ENCODE measurements at places on chromosomes 5 and 9. TPM values are rescaled to one million over a fixed set of nuclear protein-coding genes. Genes with fewer than 3 reads are reported as not detected.
A peak's percentile ranks its signal among the peaks of the same experiment; 100 is the strongest.

The EDIL3 gene
- total RNA-seq, result 0.24 TPM

The OR2K2 gene
- total RNA-seq, result not detected

The CCDC171 gene
- total RNA-seq, result 2.1 TPM

The SPINK4 gene
- not detected for total RNA-seq

The TLR4 gene
- total RNA-seq, result 0.12 TPM

The ZDHHC21 gene
- total RNA-seq, result 11.8 TPM

The ADRB2 gene
- 16.6 TPM for total RNA-seq

DNA sequence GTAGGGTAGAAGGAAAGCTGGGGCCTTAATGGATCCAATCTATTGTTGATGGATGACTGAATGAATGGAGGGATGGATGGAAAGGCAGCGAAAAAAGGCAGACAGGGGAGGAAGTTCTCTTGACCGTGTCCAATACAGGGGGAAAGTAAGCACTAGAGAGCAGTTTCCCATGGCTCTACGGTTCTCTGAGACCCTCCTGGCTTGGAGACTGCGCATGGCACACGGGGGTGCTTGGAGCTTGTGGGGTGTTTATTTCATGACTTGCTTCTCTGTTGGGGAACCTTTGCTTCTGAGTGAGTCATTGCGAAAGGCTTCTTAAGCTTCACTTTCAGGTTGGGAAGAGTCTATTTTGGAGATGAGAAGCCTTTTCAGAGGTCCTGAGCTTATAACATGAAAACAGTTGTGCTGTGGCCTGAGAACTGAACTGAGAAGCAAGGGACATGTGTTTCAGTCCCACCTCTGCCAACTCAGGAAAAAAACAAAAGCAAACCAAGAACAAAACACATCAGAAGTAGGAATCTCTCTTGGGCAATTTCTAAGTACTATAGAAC, 12.8 kb upstream of the TEX48 start:
- H3K27me3 ChIP-seq, result peaks cover 7% of the 10 kb centered on the region
- no peak for DNase-seq
- no peak overlapping the region for H3K27ac ChIP-seq

- H3K4me1 ChIP-seq, result peaks cover 1% of the 10 kb centered on the region
- no peak overlapping the region for H3K27ac ChIP-seq
- H3K4me3 ChIP-seq, result no peak overlapping the region
- H3K36me3 ChIP-seq, result no peaks in the 10 kb centered on the region
- DNase-seq, result no peak
Observed at GRCh38 chr5:91114658-91115057, 268.5 kb downstream of the ARRDC3 start.

DNA sequence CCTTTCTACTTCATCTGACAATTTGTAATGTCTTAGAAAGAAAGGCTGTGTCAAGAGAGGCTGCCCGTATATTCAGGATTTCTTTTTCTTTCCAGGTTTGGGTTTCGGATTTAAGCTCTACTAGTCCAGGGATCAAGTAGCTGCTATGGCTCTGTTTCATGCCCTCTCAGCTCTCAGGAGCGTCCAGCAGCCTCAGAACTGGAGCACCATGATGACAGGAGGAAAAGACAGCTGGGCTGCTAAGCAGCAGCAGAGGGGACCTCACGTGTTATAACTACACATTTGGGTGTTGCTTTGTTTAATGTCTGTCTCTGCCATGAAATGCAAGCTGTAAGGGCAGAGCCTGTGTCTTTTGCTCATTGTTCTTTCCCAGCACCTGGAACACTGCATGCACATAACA, 28.5 kb downstream of the TBC1D2 start:
- no peak overlapping the region for H3K27ac ChIP-seq
- no peak overlapping the region for H3K4me3 ChIP-seq
- H3K4me1 ChIP-seq, result peaks cover 23% of the 10 kb centered on the region
- DNase-seq, result no peak

- H3K4me1 ChIP-seq, result peaks cover 3% of the 10 kb centered on the region
- no peak overlapping the region for H3K4me3 ChIP-seq
- H3K27me3 ChIP-seq, result no peaks in the 10 kb centered on the region
- H3K36me3 ChIP-seq, result no peaks in the 10 kb centered on the region
- no peak overlapping the region for H3K27ac ChIP-seq
- no peak for DNase-seq
Observed at GRCh38 chr5:95440825-95441224, 49.7 kb downstream of the FAM81B start.

- peaks cover 5% of the 10 kb centered on the region for H3K36me3 ChIP-seq
- H3K4me1 ChIP-seq, result peaks cover 32% of the 10 kb centered on the region
- peaks cover 65% of the 10 kb centered on the region for H3K27me3 ChIP-seq
- no peak for DNase-seq
- peak overlapping the region; percentile 51 for H3K27ac ChIP-seq
Observed at GRCh38 chr9:130948266-130948665, 9.2 kb upstream of the FIBCD1 start.

DNA sequence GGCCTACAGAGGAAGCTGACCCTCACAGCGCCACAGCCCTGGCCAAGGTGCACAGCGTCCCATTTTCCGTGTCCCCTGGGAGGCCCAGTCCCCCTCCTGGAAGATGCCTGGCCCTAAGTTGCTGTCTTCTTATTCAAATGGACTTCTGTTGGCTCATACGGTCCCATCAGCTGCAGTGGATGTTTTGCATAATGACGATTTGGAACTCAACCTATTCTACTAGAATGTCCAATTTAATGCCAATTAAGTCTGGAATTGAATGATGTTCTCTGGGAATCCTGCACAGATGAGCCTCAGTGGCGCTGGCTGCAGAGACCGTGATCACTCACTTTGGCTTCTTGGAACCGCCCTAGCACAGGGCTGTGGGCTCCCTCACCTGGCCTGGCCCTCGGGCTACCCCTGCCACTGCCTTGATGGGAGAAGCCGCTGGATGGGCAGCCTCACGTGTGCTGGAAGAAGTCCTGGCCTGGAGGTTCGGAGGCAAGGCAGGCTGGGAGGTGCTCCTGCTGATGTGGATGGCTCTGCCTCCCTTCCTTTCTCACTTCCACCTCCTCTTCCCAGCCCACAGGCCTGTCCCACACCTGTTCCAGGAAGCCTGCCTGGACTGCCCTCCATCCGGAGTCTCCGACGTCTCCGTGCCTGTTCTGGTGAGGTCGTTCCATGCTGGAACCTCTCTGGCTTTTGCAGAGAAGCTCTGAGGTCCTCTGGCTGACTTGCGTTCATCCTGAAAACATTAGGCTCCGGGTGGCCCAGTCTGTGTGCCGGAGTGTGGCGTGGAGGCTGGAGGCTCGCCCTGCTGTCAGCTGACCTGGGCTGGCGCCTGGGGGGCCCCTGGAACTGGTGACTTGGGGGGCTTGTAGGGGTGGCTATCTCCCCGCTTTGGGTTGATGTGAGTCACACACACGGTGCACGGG, 147.1 kb downstream of the RXRA start:
- H3K27ac ChIP-seq, result no peak overlapping the region
- no peaks in the 10 kb centered on the region for H3K36me3 ChIP-seq
- H3K4me1 ChIP-seq, result no peaks in the 10 kb centered on the region
- H3K4me3 ChIP-seq, result no peak overlapping the region
- no peak for DNase-seq
- H3K27me3 ChIP-seq, result peaks cover under 1% of the 10 kb centered on the region

- H3K27me3 ChIP-seq, result no peaks in the 10 kb centered on the region
- H3K4me1 ChIP-seq, result peaks cover 19% of the 10 kb centered on the region
- DNase-seq, result no peak
- H3K27ac ChIP-seq, result peak overlapping the region; percentile 92
- peak overlapping the region; percentile 82 for H3K4me3 ChIP-seq
Observed at GRCh38 chr9:98256756-98257155, 1.3 kb upstream of the TBC1D2 start.

DNA sequence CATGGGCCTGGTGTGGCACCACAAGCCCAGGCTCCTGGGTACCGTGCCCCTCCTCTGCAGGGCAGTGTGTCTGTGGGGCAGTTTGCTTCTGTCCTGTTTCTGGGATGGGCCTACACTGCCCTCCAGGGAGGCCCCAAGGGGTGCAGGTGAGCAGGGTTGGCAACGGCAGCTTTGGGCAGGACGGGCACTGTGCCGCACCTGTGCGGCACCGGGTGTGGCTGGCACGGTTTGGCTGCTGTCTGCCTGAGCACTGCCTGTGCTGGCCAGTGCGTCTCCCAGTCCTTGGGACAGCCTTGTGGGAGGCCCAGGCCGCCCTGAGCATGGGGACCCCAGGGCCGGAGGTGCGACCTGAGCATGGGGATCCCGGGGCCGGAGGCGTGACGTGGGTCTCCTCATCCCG, 37.2 kb downstream of the RXRA start:
- no peak for DNase-seq
- no peaks in the 10 kb centered on the region for H3K27me3 ChIP-seq
- peaks cover 3% of the 10 kb centered on the region for H3K4me1 ChIP-seq

DNA sequence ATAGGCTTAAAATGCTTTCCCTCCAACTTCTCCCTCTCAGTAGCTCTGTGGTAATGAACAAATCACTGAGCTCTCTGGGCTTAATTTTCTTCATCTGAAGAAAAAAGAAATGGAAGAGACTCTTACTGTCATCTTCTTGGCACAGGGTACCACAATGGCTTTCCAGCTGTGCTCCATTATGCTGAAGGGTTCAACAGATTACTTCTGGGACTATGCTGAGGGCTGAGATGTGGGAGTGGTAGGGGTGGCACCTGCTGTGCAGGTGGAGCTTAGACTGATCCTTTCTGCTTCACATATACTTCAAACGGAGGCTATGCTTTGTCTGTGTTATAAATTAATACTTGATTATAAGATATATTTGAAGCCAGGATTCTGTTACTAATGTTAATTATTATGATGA, 840.2 kb upstream of the C9orf72 start:
- H3K4me1 ChIP-seq, result no peaks in the 10 kb centered on the region
- no peaks in the 10 kb centered on the region for H3K36me3 ChIP-seq
- DNase-seq, result no peak
- no peak overlapping the region for H3K4me3 ChIP-seq
- no peaks in the 10 kb centered on the region for H3K27me3 ChIP-seq
- no peak overlapping the region for H3K27ac ChIP-seq

DNA sequence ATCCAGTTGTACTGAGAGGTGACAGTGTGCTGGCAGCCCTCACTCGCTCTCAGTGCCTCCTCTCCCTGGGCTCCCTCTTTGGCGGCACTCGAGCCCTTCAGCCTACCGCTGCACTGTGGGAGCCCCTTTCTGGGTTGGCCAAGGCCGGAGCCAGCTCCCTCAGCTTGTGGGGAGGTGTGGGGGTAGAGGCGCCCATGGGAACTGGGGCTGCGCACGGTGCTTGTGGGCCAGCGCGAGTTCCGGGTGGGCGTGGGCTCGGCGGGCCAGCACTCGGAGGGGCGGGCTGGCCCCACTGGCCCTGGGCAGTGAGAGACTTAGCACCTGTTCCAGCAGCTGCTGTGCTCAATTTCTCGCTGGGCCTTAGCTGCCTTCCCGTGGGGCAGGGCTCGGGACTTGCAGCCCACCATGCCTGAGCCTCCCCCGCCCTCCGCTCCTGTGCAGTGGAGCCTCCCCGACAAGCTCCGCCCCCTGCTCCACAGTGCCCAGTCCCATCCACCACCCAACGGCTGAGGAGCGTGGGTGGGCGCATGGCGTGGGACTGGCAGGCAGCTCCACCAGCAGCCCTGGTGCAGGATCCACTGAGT, 342.2 kb upstream of the ZNF608 start:
- no peaks in the 10 kb centered on the region for H3K36me3 ChIP-seq
- no peak for DNase-seq
- no peak overlapping the region for H3K27ac ChIP-seq
- peaks cover 13% of the 10 kb centered on the region for H3K4me1 ChIP-seq
- no peaks in the 10 kb centered on the region for H3K27me3 ChIP-seq

DNA sequence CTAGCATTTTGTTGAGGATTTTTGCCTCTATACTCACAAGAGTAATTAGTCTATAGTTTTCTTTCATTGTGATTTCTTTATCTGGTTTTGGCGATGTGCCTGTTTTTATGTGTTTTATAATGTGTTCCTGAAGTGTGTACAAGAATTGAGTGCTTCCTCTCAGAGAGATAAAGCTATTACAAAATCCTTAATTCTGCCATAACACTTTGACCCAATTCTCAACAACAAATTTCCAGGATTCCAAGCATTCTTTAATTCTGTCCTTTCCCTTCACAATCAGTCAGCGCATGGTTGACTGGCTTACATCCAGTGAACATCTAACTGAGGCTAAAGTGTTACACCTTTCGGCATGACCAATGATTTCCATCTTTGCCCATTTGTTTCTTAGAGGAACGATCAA, 282.9 kb upstream of the MVB12B start:
- H3K27me3 ChIP-seq, result peaks cover 82% of the 10 kb centered on the region
- no peak overlapping the region for H3K4me3 ChIP-seq
- DNase-seq, result no peak
- no peaks in the 10 kb centered on the region for H3K36me3 ChIP-seq
- H3K27ac ChIP-seq, result no peak overlapping the region

DNA sequence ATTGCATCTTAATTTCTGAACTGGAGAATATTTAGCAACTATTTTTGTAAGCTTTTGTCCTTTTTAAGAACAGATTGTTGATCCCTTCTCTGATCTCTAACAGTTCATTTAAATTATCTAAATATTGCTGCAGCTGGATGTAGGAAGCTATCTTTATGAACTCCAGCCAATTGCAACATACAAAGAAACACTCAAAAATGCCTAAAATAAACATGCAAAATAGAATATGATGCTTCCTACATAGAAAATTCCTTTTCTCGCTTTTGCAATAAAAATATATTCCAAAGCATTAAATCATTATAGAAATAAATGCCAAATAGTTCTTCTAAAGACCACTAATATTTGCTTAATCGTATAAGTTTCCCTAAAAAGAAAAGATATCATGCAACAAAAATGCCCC, 218.6 kb downstream of the LURAP1L start:
- H3K27me3 ChIP-seq, result no peaks in the 10 kb centered on the region
- DNase-seq, result no peak
- no peaks in the 10 kb centered on the region for H3K4me1 ChIP-seq
- H3K27ac ChIP-seq, result no peak overlapping the region
- H3K4me3 ChIP-seq, result no peak overlapping the region

GRCh38 chr5:125489146-125489545, 742.7 kb upstream of the ZNF608 start:
- no peak for DNase-seq
- peaks cover 20% of the 10 kb centered on the region for H3K4me1 ChIP-seq
- no peak overlapping the region for H3K27ac ChIP-seq
- H3K36me3 ChIP-seq, result no peaks in the 10 kb centered on the region

- no peaks in the 10 kb centered on the region for H3K27me3 ChIP-seq
- H3K27ac ChIP-seq, result peak overlapping the region; percentile 96
- DNase-seq, result no peak
- H3K36me3 ChIP-seq, result peaks cover 87% of the 10 kb centered on the region
- H3K4me1 ChIP-seq, result peaks cover 24% of the 10 kb centered on the region
- no peak overlapping the region for H3K4me3 ChIP-seq
Observed at GRCh38 chr5:179816796-179817469, 3.8 kb upstream of the SQSTM1 start.

- H3K4me1 ChIP-seq, result no peaks in the 10 kb centered on the region
- H3K36me3 ChIP-seq, result no peaks in the 10 kb centered on the region
- H3K4me3 ChIP-seq, result no peak overlapping the region
- H3K27ac ChIP-seq, result no peak overlapping the region
- no peak for DNase-seq
Observed at GRCh38 chr5:145324767-145325479, 510.2 kb downstream of the PRELID2 start.

- no peaks in the 10 kb centered on the region for H3K27me3 ChIP-seq
- H3K4me3 ChIP-seq, result peak overlapping the region; percentile 93
- peaks cover 38% of the 10 kb centered on the region for H3K4me1 ChIP-seq
- DNase-seq, result no peak
- H3K36me3 ChIP-seq, result peaks cover 34% of the 10 kb centered on the region
Observed at GRCh38 chr5:75512383-75513074, 838 bp downstream of the POLK start.
